ENCODE measurements at places on chromosomes 4 and X. TPM values are rescaled to one million over a fixed set of nuclear protein-coding genes. Genes with fewer than 3 reads are reported as not detected.

Gene NUDT6
- 8.7 TPM for total RNA-seq

Gene MAOA
- 2.5 TPM for total RNA-seq

Gene ANOS1
- 0.08 TPM for total RNA-seq

Gene MAMLD1
- total RNA-seq = 3.0 TPM

Gene SOX3
- total RNA-seq = not detected

Gene MAGEA12
- total RNA-seq = not detected

Gene GSX2
- not detected for total RNA-seq

Gene RHOXF2
- total RNA-seq = not detected

Gene OTUD6A
- total RNA-seq = not detected

Gene GPR50
- not detected for total RNA-seq

Gene EDA
- total RNA-seq = 0.08 TPM

Gene G6PD
- 20.5 TPM for total RNA-seq

Gene PABPC4L
- 2.3 TPM for total RNA-seq

Gene CXXC4
- total RNA-seq = 0.11 TPM

Gene ZNF157
- 0.08 TPM for total RNA-seq

Gene CHIC1
- 15.8 TPM for total RNA-seq

Gene KDR
- 0.36 TPM for total RNA-seq

Measured in myocyte (in vitro differentiated cells).